Fibroblast of mammary gland (primary cell): ENCODE measurements at places on chromosomes 12 and 14.

- no peak for DNase-seq
Measured at GRCh38 chr12:94114166-94114565, 34.2 kb upstream of the PLXNC1 start.

DNA sequence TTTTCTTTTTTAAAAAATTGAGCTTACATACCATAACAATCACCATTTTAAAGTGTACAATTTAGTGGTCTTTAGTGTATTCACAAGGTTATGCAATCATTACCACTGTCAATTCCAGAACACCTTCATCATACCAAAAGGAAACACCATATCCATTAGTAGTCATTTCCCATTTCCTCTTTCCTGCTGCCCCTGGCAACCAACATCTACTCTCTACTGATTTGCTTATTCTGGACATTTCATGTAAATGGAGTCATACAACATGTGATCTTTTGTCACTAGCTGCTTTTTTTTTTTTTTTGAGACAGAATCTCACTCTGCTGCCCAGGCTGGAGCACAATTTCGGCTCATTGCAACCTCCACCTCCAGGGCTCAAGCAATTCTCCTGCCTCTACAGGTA lies 66.8 kb upstream of the CFL2 start:
- DNase-seq, result peak; percentile 92

DNA sequence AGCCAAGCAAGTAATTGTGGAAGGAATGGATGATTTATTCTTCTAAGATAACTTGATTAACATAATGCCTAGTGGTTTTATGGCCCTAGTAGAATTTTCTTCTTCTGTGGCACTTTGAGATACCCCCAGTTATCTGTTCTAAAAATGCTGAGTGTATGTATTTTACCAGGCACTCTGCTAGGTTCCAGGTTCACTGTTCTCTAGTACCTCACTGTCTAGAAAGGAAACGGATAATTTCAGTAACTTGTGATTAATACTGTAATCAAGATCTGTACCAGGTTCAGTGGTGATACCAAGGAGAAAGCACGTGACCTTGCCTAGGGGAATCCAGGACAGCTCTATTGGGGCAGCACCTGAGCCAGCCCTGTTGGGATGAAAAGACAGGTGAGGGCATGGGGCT lies 8.0 kb downstream of the ANO6 start:
- no peak for DNase-seq

DNA sequence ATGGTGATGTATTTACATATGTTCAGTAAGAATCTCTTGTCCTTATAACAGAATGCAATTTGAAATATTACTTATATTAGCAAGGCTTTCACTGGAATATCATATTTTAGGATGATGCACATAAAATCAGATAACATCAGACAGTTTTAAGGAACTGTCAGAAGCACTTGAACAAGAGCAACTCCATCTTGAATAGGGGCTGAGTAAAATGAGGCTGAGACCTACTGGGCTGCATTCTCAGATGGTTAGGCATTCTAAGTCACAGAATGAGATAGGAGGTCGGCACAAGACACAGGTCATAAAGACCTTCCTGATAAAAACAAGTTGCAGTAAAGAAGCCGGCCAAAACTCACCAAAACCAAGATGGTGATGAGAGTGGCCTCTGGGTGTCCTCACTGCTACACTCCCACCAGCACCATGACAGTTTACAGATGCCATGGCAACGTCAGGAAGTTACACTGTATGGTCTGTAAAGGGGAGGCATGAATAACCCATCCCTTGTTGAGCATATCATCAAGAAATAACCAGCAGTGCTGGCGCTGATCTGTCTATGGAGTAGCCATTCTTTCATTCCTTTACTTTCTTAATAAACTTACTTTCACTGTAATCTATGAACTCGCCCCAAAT lies 27.6 kb upstream of the ETV6 start:
- DNase-seq, result peak; percentile 21

- peak; percentile 48 for DNase-seq
Measured at GRCh38 chr12:1319212-1319611, 275.2 kb downstream of the FBXL14 start.

DNA sequence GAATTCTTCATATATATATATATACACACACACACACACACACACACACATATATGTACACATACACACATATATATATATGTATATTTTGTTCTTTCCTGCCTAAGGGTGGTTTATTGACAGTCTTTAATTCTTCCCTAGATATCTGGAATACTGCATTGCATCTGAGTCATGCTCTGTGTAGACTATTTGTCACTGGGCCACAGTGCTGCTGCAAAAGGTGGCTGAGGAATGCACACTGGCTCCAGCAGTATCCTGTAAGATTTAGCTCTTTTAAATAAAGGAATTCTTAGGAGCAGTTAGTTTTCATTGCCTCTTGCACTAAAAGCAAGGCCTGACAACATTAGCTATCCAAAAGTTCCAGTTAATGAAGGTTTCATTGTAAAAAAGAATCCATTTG lies 200.9 kb downstream of the APAF1 start:
- DNase-seq, result no peak

- no peak for DNase-seq
Measured at GRCh38 chr12:96041181-96041580, 5.8 kb upstream of the LTA4H start.

DNA sequence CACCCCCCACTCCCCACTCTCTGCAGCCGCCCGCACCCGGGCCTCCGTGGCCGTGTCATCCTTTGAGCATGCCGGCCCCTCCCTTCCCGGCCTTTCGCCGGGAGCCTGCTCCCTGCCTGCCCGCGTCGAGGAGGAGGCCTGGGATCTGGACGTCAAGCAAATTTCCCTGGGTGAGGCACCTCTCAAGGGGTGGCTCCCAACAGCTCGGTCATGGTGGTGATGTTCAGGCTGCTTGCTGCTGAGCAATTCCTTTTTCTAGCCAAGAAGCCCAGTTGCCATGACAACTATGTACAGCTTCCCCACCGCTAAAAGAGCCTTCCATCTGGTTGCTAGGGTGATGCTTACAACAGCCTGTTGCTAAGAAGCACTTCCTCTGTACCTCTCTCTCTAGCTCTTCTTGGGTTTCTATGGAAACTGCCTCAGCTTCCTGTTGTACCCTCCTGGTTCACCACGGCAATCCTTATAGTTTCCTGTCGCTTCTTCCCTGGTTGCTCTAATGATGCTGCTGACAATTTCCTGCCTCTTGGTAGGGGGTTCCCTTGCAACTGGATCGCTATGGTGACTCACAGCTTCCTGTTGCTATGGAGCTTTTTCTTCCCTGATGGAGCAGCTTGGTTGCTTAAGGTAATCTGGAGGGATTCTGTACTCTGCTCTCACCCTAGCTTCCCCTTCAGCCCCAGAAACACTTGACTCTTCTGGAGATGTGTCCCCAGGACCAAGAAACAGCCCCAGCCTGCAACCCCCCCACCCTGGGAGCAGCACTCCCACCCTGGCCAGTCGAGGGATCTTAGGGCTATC lies 11.0 kb downstream of the ZNF219 start:
- peak; percentile 95 for DNase-seq

DNA sequence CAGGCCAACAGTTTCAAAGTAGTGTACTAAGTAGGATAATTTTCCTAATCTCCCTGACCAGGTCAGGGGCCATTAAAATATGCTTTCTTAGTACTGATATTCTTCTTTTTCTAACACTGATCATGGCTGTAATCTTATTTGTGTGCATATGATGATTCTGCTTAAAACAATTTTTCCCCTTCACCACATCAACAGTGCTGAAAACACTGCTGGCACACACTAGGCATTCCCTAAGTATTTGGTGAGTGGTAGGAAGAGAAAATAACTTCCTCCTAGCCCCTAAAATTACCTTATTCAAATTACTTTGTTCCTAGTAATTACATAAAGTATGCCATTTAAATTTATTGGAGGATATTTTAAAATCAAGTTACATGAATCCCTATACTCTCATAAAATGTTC lies 49.9 kb upstream of the BBS10 start:
- DNase-seq, result no peak
